ENCODE measurements at places on chromosomes 7 and 10.

- no peak for DNase-seq
Observed at GRCh38 chr7:152663148-152663740, 12.7 kb downstream of the XRCC2 start.

GRCh38 chr10:113093188-113094113, 143.4 kb downstream of the TCF7L2 start:
- no peak for DNase-seq

- DNase-seq, result no peak
Observed at GRCh38 chr7:155251831-155252230, 45.8 kb upstream of the INSIG1 start.

DNA sequence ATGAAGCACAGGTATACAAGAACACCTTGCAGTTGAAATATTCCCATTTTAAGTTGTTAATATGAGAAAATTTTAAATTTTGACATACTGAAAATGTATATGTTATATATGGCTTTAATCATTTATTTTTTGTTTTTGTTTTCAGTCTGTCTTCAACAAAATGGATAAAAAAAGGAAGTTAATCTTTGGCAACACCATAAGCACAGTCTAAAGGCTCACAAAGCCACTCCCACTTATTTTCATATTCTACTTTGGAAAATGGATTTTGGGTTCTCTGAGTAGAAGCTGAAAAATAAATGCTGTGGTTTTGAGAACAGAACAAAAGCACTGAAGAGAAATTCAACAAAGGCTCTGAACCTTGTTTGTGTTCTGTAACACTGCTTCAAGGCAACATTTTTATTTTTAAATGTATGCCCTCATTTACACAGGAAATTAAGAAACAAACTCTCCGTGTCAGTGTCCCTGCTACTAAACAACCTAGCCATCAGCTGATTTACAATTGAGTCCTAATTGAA, 81.3 kb upstream of the LRRN3 start:
- no peak for DNase-seq

DNA sequence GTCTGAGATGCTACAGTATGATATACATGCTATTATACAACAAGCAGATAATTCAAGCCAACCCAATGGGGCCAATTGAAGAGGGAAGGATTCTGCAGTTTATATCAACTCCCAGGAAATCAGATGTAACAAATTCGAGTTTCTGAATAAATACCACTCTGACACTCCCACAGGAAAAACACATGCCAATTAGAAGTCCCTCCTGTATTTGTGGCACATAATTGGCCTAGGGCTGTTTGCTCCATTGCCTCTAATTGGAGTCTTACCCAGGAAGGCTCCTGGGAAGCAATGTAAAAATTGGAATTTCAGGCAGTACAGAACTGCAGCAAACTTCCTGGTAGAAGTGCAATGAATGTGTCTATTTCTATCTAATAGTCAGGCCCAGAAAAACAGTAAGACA, 4.7 kb downstream of the PPA1 start:
- no peak for DNase-seq

GRCh38 chr10:126732308-126732707, 61.8 kb upstream of the C10orf90 start:
- DNase-seq, result no peak

GRCh38 chr10:52779541-52780390, 7.2 kb upstream of the MBL2 start:
- DNase-seq, result no peak

- DNase-seq, result no peak
Observed at GRCh38 chr10:93968540-93968945, 25.2 kb upstream of the PLCE1 start.

DNA sequence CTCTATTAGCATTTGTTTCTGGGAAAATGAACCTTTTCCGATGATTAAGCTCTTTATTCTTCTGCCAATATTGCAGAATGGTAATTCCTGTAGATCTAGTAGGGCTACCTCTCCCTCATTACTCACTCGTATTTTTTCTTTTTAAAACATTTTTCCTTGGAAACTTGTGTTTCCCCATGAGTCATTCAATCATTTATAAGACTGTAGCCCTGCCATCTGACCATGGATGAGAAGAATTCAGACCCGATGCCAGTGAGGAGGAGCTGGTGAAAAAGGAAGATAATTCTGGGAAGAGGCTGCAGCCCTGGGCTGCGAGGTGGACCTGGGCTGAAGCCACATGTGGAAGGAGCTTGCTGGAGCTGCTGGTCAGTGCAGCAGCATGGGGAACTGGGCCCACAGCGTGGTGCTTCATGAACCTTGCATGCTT, 242.8 kb downstream of the KLF6 start:
- DNase-seq, result no peak

Measured in activated CD4-positive, alpha-beta T cell treated with anti-CD3 and anti-CD28 coated beads, Interleukin-2, amount 50 U/mL, for 24 hours (primary cell).